ENCODE measurements at places on chromosomes 13 and 19.

DNA sequence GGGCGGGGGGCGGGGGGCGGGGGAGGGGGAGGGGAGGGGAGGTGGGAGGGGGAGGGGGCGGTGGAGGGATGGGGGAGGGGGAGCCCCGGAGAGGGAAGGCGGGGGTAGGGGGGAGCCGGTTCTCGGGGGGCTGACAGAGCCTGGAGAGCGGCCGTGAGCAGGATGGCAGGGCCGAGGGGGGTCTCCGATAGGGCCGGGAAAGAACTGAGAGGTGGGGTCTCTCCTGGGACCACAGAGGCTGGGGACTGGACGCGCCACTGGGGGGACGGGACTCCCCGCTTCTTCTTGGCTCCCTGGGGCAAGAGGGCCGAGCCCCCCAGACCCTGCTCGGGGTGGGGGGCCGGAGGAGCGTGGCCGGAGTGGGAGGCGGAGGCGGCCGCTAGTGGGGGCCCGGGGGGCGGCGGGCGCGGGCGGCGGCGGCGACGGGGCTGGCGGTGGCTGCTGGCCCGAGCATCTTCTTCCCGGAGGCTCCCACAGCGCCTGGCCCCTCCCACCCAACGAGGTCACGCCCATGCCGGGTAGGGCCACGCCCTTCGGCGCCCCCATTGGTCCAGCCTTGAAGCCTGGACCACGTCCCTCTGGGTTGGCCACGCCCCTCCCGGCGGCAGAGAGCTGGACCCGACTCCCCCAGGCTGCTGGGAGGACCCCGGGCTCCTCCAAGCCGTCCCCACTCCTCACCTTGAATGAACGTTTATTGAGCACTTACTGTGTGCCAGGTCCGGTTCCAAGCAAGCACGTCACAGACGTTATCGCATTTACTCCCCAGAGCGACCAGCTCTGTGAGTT is at the start of gene NOVA2:
NOVA2 (minus strand) TSS at position 313 of the 786 bp plus-strand sequence. CDS start 514 bp downstream, outside the sequence.
- peak; percentile 11 for DNase-seq

DNA sequence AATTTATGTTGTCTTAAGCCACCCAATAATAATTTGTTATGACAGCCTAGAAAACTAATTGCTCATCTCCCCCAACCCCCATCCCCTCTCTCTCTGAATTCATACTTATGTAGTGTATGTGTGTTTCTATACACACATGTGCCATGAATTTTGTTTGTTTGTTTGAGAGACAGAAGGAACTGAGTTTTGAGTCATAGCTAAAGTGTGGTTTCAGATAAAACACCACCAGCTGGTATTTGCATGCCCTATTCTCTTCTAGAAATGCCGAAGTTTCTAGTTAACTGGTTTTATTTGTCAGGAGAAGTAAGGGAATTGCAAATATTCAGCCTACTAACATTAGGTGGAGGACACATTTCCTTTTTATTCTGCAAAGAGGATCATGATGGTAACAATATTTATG is 17.4 kb upstream of the LILRA2 start:
- no peak for DNase-seq

- DNase-seq = no peak
Observed at GRCh38 chr19:51549533-51550324, 18.3 kb upstream of the SIGLEC6 start.

GRCh38 chr13:56886398-56886797 is 254.3 kb upstream of the PRR20A start:
- DNase-seq = no peak

GRCh38 chr13:73767191-73767741 is 366.9 kb downstream of the KLF12 start:
- DNase-seq = no peak

DNA sequence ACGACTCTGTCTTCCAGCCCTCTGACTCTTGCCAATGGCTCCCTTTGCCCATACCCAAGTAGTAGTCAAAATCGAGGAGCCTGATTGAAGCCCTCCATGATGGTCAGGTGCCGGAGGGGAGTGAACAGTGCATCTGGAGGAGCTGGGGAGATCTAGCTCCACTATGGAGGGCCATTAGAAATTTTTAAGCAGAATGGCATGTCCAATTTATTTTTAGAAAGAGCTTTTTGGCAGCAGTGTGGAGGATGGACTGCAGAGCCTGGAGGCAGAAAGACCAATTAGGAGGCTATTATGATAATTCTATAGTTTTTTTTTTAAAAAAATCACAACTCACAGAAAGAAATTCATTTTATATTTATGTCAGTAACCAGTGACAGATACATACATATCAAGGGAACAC is 92.7 kb upstream of the SLC7A1 start:
- DNase-seq = no peak

- DNase-seq = no peak
Observed at GRCh38 chr19:27618006-27618405, 1594.9 kb downstream of the UQCRFS1 start.

DNA sequence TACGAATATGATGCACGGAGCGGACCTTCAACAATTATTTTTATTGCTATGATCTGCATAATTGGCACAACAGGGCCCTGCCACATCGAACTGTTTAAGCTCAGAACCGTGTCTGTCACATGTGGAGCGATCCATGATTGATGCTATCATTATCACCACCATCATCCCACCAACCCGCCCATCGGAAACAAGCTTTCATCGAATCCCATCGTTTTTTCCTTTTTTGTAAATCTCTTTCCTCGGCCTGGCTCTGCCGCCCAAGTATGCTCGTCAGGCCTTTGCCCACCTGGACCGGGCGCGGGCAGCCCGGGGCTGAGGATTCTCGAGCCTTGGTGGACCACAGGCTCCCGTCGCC is 533 bp upstream of the DCAF15 start:
- no peak for DNase-seq

GRCh38 chr19:42531313-42531712 is 3.0 kb upstream of the CEACAM1 start:
- DNase-seq = no peak

GRCh38 chr19:42153672-42154433 is 21.6 kb upstream of the POU2F2 start:
- no peak for DNase-seq

DNA sequence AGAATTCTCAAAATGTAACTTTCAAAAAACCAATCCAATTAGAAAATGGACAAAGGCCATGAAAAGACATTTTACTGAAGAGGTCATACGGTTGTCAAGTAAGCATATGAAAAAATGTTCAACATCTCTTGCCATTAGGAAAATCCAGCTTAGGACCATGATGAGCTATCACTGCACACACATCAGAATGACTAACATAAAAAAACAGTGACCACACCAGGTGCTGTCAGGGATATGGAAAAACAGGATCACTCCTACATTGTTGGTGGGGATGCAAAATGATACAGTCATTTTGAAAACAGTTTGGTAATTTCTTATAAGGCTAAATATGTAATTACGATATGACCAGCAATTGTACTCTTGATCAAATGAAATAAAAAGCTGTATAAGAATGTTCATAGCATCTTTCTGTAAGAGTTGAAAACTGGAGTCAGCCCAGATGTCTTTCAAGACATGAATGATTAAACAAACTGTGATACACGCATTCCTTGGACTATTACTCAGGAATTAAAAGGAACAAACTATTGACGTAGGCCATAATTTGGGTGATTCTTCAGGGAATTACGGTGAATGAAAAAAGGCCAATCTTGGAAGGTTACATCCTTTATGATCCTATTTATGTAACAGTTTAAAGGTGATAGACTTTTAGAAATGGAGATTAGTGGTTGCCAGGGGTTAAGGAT is 26.9 kb upstream of the RCBTB2 start:
- DNase-seq = no peak

DNA sequence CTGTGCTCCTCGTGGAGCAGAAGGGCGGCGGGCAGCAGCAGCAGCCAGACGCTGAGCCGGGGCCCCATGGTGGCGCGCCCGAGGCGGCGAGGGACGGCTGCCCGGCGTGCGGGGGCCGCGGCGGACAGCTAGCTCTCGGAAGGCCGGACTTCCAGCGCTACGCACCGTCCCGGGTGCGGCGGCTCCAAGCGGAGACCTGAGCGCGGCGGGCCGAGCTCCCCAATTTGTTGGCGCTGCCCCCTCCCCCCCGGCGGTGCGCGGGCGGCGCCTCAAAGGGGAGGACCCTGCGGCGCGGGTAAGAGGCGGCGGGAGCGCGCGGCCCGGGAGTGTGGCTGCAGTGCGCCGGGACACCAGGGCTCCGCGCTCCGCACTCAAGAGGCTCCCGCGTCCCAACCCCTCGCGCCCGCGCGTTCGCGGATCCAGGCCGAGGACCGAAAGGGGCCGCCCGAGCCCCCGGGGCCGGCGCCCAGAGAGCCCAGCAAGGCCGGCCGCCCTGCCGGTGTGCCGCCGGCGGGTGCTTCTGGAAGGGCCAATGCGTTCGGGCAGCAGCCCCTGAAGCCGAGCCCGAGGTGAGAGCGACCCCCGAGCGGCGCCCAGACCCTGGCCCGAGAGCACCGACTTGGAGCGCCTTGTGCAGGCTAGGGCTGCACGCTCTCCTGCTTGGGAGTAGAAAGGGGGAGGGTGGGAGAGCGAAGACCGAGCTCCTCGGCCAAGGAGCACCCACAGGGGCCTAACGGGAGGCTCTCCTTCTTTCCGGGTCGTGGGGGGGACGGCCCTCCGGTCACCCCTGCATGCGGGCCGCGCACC is at the start of the genes COL4A1 and COL4A2:
COL4A1 (minus strand) TSS at position 198 of the 807 bp plus-strand sequence; CDS start at position 68, 130 bp downstream.
COL4A2 (plus strand) TSS at position 325 of the 807 bp plus-strand sequence. CDS start 620 bp downstream, outside the sequence.
- no peak for DNase-seq

- DNase-seq = no peak
Observed at GRCh38 chr19:11191273-11191755, 6.0 kb downstream of the KANK2 start.

GRCh38 chr13:59182241-59182640 is 981.5 kb downstream of the DIAPH3 start:
- DNase-seq = no peak

DNA sequence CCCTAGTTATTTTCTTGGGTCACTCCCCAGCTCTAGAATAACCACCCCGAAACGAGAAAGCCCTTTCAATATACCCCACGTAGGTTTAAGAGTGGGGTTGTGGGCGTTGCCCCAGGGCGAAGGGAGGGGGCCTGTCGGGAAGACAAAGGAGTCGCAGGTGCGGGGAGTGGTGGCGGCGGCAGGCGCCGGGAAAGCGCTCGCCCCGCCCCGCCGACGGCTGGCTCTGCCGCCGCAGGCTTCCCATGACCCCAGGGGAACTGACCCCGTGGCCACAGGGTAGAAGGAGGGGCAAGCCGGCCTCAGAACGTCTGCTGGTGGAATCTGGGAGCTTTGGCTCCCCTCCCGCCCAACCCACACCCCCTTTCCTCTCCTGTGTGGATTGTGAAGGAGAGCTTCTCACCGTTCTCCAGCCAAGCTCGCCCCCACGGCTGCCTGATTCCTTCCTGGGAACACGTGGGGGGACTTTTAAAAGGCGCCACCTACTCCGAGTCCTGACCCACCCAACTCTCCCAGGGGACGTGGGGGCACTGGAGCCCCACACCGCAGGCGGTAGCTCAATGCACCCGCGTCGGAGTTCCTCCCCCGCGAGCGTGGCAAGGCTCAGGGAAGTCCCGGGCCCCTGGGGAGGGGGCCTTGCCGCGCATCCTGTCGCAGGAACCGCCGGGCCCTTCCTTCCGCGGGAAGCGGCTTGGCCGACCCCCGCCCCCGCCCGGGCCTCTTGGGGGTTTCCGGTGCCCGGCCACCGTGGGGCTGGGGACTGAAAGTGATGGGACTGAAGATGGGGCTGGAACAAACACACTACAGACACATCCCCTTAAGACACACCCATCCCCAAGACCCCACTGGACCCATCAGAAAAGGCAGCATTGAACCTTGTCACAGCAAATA is 5.5 kb downstream of the IER2 start:
- no peak for DNase-seq

GRCh38 chr19:29320618-29321017 is 107.7 kb upstream of the UQCRFS1 start:
- DNase-seq = no peak

- DNase-seq = no peak
Observed at GRCh38 chr13:93744886-93745285, 518.3 kb downstream of the GPC6 start.

- peak; percentile 8 for DNase-seq
Observed at GRCh38 chr13:83150616-83151307, 731.5 kb downstream of the SLITRK1 start.

DNA sequence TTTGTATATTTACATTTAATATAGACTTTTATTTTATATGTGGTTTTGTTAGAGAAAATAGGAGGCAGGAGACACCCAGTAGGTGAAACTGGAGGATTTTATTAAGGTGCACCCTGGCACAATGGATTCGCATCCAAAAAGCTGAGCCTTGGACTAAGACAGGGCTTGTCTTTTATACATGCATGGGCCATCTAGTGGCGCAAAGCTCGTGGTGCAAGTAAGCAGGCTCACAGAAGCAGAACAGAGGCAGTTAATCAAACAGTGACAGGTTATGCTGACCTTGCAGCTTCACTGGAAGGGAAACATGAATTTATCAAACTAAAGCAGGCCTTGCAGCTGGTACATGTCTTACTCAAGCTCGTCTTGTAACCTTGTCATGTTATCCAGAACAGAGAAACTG is 58.8 kb upstream of the ZNF681 start:
- DNase-seq = no peak

- no peak for DNase-seq
Observed at GRCh38 chr13:112127564-112128330, 60.8 kb downstream of the SOX1 start.

DNA sequence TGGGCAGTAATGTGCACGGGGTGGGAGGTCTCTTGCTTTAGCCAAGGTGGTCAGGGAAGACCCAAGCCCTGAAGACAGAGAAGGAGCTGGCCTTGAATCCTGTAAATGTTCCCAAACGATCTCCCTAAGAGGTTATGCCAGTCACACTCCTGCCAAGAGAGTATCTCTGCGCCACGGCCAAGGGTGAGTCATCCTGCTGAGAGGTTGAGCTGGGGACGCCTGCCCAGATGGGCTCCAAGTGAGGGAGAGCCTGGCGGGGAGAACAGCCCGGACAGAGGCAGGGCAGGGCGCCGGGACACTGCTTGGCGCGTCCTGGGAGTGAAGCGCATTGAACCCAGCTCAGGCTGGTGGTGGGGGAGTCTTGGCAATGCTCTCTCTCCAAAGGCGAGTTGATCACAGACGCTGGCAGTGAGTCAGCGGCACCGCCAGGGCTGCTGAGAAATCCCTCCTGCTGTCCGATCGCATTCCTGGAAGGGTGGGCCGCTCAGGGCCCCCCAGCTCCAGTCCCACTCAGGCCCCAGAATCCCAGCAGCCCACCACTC is 16.4 kb downstream of the SULT2B1 start:
- DNase-seq = peak; percentile 55

- no peak for DNase-seq
Observed at GRCh38 chr13:90477216-90477615, 870.3 kb upstream of the MIR17HG start.

DNA sequence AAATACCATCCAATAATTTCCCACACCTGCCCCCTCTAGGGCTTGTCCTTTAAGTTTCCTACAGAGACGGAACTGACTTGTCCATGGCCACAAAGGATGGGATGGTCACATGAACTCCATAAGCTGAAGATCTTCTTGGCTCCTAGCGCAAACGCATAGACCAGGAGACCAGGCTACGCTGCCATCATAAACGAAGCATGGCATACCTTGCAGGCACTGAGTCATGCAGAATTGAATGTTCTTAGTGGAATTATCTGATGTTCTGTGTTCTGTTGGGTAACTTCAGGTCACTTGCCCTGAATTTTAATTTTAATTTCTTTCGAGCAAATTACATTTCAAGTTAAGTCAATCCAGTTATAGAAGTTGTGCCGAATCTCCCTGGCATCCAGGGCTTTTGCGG is 96.4 kb upstream of the STARD13 start:
- DNase-seq = no peak

DNA sequence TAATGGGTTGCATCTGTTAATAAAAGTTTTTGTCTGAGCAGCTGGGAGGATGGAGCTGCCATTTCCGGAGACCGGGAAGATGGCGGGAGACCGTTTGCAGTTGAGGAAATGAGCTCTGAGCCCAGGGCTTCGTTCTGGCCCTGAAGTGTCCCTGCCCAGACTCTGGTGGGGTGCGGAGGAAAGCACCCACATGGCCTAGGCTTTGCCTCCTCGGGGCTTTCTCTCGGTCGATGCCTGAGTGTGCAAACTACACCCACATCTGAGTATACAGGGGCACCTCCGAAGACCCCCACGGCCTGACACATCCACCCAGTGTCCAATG is 15.6 kb upstream of the NANOS3 start:
- no peak for DNase-seq
